Stimulated activated CD8-positive, alpha-beta memory T cell treated with anti-CD3 and anti-CD28 coated beads, Interleukin-2, amount 100 ng/mL, for 1 hour (primary cell): ENCODE measurements at places on chromosomes 2 and 18.

DNA sequence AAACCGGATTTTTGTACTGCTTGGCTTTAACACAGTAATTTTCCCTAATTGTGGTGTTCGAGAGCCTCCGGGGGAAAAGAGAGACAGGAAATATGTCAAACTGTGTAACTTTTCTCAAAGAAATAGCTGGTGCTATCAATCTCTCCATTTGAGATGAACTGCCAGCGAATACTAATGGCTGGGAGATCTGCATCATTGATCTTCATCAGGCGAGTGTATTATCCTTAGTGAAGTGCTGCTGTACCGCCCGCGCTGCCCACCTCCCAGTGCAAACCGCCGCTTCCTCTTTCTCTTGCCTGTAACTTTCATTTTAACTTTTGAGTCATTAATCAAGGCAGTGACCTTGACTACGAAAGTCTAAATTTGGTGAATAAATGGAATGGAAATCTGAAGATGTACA lies 246.1 kb upstream of the ST6GAL2 start:
- DNase-seq, result no peak

DNA sequence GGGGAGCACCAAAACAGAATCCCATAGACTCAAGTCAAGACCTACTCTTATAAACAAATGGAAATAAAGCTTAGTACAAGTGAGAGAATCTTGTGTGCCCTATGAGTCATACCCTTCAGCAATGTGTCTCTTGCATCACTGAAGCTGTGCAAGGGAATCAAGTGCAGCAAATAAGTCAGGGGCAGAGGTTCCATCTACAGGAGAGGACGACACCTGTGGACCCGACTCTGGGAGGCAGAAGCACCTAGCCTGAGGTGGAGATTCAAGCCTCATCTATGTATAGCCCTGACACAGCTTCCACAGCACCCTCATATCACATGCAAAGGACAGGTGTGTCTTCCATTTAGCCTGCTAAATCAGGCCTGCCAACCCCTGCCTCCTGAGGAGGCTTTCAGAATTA lies 298.2 kb downstream of the CNTNAP5 start:
- DNase-seq, result no peak

DNA sequence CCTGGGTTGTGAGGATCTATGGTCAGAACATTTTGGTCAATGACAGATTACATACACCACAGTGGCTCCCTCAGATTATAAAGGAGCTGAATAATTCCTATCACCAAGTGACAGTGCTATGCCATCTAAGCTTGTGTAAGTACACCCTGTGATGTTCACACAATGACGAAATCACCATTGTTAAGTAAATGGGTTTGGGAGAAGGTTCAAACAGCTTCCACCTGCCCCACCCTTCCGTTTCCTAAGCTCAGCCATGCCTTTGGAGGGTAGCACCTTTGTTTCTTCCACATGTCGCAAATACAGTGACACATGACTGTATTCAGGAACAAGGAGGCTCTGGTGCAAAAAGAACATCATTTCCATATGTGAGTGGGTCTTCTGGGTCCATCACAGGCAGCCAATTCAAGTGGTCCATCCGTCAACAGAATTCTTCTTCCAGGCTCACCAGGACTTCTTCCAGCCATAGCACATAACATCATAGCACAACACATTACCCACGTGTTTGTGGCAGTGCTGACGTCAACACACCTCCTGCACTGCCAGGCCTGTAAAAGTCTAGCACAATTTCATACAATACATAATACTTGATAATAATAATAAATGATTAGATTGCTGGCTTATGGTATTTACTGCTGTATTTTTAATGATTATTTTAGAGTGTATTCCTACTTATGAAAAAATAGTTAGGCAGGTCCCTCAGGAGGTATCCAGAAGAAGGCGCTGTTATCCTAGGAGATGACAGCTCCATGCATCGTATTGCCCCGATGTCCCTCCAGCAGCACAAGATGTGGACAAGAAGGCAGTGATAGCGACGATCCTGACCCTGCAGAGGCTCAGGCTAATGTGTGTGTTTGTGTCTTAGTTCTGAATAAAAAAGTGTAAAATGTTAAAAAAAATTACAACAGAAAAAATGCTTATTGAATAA lies 264.8 kb downstream of the ANAPC1 start:
- no peak for DNase-seq

GRCh38 chr2:136057802-136058140 lies 60.2 kb downstream of the CXCR4 start:
- DNase-seq, result no peak

DNA sequence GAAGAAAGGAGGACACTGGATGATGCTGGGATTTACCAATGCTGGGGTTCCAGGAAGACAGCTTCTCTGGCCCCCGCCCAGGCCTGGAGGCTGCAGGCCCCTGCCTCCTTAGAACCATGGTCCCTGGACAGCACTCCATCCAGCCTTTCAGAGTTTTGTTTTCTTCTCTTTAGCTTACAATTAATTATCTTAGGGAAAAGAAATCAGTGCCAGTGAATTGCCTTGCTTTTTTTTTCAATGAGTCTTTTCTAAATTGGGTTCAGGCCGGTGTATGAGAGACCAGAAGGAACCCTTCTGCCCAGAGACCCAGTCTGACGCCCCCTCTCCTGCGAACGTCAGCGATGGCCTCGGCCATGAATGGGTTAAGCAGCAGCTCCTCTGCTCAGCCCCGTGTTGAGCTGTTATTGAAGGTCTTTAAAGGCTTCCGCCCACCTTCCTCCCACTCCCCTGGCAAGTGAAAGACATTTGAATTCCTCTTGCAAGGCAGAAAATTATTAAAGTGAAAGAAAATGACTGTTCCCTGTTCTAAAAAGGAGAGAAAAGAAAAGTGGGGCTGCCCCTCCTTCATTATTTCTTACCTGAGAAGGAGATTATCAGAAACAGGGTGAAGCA lies 65.7 kb upstream of the CHMP1B start:
- no peak for DNase-seq

DNA sequence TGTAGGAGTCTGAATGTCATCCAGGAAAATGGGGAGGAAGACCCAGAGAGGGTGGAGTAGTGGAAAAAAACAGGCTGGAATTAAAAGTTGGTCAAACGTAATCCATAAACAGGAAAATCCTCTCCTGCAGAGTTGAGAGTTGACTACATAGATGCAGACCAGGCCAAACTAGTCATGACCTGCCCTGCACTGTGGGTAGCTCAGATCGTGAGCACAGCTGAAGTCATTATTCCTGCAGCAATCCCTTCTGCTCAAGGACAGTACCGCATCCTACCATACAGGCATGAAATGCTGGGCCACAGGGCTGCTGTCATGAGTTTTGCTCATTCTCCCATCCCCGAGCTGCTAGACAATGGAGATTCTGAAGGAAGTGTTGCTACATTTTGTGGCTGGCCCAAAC lies 352.2 kb downstream of the EN1 start:
- DNase-seq, result no peak

- DNase-seq, result no peak
Measured at GRCh38 chr2:213069531-213069930, 81.9 kb downstream of the IKZF2 start.

GRCh38 chr18:62788876-62789275 lies 73.5 kb downstream of the PHLPP1 start:
- no peak for DNase-seq

DNA sequence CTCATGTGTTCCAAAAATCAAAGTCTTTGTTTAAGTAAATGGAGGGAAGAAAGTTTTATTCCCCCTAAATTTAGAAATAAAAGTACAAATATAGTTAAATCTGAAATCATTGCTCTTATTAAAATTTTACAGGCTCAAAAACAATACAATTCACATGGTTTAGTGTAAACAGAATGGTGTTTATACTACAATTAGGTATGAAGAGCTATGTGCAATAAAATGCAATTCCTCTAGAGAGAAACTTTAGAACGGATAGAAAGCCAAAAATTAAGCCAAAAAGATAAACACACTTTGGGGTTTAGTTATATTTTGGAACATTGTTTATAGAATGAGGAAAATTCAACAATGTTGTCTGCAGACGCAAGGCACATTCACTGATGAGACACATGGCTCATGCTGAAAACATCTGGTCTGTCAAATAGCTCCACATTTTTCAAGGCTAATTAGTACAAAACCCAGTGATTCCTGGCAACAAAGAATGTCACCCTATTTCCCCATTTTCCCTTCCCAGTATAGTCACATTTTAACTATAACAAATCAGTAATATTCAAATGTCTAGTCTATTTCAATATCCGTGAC lies 103.3 kb downstream of the EXOC6B start:
- no peak for DNase-seq

- DNase-seq, result peak; percentile 82
Measured at GRCh38 chr2:25215948-25216679, 47.7 kb upstream of the POMC start.

DNA sequence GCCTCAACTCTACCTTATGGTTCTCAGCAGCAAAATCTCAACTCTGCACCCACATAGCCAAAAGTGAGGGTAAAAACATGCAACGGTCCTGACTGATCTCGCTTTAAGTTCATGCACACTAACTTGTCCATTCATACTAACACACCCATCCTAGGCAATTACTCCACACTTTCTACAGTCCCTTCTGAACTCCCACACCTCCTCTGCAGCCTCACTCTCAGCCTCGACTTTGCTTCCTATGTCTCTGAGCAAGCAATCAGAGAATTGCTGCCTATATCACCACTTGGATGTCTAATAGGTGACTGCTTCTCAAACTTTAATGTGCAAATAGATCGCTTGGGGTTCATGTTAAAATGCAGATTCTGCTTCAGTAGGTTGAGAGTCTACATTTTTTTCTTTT lies 7.8 kb upstream of the TMBIM1 start:
- DNase-seq, result no peak

DNA sequence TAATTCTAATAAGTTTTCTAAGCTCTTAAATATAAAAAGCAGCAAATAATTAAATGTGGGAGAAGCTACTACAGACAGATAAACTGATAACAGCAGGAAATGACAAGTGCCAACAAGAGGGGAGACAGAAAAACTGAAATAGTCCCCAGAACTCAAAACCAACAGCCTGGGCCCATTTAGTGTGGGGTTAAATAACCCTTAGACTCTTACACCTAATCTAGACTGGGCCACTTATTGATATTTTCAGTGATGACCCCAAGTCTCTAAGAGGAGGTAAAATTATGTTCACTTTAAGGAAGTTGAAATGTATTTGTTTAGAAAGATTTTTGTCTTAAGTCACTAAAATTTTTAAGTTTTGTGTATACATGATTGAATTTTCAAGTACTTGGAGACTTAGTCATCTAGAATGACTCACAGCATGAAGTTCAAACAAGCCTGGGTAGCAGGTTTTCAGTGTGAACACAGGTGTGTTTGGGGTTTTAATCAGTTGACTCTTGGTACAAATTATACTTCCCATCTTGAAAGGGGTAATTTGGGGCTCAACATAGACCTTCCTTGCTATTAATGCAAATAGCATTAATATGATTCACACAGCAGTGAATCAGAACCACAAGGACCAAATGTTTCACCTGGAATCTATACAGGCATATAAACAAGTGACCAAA lies 54.9 kb upstream of the MYO3B start:
- no peak for DNase-seq

DNA sequence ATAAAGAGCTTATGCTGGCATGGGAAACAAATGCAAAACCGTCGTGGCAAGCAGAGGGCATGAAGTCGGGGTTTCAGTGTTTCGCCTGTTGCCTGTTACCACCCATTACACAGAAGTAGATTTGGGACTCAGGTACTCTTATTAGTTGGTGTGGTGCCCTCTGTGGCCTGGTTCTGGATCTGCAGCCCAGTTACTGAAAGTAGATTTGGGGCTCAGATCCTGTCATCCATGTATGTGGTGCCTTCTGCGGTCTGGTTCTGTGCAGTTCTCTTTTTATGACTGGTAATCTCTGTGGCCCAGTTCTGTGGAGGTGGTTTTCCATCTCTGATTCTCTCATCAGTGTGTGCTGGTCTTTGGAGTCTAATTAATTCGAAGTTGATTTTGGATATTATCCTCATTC lies 45.2 kb downstream of the ADNP2 start:
- DNase-seq, result no peak

GRCh38 chr2:213316001-213316735 lies 31.9 kb downstream of the SPAG16 start:
- no peak for DNase-seq

- no peak for DNase-seq
Measured at GRCh38 chr2:173607606-173608311, 253.1 kb downstream of the CDCA7 start.

GRCh38 chr2:237614151-237614720 lies 13.2 kb upstream of the LRRFIP1 start:
- DNase-seq, result no peak

- DNase-seq, result no peak
Measured at GRCh38 chr18:3117493-3118192, 102.1 kb downstream of the MYOM1 start.

DNA sequence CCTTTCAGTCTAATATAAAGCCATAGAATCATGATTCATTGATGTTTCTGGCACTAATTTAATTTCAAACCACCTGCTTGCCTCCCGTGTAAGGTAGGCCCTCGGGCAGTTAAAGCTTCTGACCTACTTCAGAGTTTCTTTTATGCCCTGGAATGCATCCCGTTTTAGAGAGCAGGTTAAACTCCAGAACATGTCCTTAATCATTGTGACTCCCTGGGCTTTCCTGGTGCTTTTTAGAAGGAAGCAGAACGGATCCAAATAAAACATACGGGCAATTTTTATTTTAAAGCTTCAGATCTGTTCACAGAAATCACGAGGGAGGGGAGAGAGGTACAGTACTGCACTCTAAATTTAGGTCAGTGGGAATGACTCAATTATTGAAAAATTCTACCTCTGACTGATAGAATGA lies 134.8 kb downstream of the GCA start:
- DNase-seq, result no peak

DNA sequence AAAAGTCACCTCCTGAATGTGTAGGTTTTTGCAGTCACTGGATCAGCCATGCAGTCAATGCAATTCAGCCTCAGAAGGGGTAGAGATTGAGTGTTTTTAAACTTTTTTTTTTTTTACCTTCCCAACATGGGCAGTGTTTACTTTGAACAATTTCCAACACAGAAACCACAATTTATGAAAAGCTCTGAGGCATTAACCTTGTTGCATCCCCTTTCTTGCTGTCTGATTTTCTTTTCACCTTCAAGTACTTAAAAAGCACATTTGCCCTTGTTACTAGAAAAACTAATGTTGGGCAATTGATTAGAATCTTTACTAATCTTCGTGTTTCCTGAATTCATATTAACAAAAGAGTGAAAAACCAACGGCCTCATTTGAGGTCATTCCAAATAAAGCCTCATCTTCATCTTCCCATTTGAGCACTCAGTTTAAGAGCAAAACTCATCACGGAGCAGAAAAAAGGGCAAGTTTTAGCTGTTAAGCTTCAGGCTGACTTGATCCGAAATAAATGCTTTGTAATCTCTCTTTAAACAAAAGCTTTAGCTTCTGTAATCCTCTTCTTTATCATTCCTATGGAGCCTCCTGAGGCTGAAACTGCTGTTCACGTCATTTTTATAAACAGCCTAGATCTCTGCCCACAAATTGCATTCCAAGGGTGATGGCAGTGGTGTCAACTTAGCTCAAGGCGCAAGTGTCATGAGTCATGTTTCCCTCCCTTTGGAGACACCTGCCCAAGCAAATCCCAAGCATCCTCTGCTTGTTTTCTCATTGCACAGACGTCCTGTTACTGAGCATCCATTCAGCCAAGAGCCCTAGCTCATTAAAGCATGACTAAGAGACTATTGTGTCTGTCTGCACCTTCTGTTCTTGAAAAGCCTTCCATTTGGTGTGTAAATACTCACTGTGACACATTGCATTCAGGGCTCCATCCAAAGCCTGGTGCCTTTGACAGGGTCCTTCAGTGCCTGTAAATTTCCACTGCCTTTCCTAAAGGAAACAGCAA lies 107.7 kb downstream of the HNMT start:
- DNase-seq, result no peak
